ENCODE measurements at places on chromosomes 2 and 18.

DNA sequence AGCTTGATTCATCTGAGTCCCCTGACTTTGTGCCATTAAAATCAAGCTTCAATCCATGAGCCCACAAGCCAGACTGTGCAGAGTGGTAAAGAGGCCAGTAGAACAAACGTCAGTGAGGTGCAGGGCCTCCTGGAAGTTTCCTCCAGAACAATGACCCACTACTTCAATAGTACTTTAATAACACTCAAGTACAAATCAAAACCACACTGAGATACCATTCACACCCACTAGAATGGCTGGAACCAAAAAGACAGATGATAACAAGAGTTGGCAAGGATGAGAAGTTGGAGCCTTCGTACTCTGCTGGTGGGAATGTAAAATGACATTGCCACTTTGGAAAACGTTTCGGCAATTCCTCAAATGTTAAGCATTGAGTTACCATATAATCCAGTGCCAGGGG, 181.1 kb downstream of the TMEM163 start:
- DNase-seq: no peak

DNA sequence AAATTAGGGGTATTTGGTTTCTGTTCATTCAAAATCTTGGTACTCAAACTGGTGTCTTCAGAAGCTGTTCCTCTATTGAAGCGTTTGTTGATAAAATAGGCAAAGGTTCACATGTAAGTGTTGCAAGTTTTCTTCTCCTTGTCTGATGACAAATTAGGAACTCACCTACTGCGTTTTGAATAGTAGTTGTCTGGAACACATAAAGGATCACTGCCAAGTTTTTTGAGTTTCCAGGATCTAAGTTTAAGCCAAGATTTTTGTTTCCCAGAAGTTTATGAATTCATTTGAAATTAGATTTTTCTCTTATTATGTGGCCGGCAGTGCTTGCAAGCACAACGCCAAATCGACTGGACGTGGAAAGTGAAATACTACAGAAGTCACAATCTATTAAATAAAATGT, 85.4 kb downstream of the ARHGEF33 start:
- no peak for DNase-seq

DNA sequence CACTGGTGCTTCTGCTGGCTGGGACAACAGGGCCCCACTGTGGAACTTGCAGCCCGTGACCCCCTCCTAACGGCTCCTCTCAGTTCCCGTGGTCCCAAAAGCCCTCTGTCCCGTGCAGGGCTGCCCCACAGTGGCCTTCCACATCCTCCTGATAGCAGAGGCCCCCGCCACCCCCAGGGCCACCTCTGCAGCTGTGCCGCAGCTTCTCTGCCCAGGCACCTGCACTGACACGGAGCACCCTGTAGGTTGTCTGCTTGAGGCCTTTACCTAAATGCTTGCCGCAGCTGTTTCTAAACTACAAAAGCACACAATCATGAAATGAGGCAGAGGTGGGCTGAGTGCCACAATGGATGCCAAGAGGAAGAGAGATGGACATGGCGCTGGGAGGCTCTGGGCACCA, 13.5 kb upstream of the GRHL1 start:
- no peak for DNase-seq

GRCh38 chr18:48893608-48894600, 56.9 kb downstream of the SMAD7 start:
- no peak for DNase-seq

DNA sequence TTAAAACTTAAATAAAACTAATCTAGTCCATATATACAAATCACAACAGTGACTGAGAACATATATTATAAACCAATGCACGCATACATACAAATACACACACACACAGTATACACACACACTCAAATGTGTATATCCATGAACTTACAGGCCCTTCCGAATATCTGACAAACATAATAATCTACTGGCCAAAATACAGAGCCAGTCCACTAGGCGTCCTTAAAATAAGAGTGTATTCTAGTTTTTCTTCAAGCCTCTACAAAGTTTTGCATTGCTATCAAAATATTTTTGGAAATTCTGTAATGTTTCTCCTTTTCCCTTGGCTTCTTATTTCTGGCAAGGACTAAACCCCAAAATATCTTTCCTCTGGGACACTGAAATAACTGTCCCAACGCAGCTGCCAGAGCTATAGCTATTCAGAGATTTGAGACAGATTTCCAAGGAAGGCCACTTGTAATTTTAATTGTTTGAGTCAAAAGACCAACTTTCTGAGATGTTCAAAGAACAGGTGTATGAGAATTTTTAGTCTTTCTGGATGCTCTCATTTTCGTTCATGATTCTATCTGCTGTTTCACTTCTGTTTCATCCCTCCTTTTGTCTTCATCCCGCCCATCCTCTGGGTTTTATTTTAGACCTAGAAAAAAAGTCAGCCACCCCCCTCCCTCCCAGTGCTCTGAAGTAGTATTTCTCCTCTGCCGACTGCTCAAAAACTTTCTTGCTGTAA, 24.1 kb upstream of the SP3 start:
- DNase-seq: no peak

DNA sequence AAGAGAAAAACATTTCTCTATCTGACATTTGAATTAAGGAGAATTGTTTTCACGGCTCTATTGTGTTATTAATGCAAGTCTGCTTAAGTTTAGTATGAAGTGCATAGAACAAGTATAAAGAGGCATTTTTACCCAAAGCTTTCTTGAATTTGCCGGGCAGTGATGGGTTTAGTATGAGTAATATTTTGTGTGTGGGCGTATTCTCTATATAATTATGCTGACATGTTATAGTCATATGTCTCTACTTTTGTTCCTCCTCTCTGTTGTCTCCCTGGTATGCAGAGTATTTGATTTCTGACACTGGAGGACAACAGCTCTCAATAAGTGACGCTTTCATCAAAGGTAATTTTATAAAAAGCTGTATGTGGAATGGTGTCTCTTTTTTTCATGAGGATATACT, 45.9 kb downstream of the PIKFYVE start:
- DNase-seq: no peak

- DNase-seq: no peak
Observed at GRCh38 chr2:44930274-44931197, 11.0 kb upstream of the SIX3 start.

- DNase-seq: no peak
Observed at GRCh38 chr2:190996338-190996946, 17.5 kb downstream of the STAT1 start.

GRCh38 chr2:49971453-49971852, 817.1 kb upstream of the FSHR start:
- no peak for DNase-seq

- no peak for DNase-seq
Observed at GRCh38 chr18:10124071-10124470, 210.3 kb downstream of the VAPA start.

GRCh38 chr2:222319586-222320435, 21.0 kb upstream of the PAX3 start:
- no peak for DNase-seq

- DNase-seq: no peak
Observed at GRCh38 chr2:238939074-238939473, 91.2 kb downstream of the TWIST2 start.

GRCh38 chr2:47907039-47907781, 912 bp upstream of the FBXO11 start:
- DNase-seq: no peak

DNA sequence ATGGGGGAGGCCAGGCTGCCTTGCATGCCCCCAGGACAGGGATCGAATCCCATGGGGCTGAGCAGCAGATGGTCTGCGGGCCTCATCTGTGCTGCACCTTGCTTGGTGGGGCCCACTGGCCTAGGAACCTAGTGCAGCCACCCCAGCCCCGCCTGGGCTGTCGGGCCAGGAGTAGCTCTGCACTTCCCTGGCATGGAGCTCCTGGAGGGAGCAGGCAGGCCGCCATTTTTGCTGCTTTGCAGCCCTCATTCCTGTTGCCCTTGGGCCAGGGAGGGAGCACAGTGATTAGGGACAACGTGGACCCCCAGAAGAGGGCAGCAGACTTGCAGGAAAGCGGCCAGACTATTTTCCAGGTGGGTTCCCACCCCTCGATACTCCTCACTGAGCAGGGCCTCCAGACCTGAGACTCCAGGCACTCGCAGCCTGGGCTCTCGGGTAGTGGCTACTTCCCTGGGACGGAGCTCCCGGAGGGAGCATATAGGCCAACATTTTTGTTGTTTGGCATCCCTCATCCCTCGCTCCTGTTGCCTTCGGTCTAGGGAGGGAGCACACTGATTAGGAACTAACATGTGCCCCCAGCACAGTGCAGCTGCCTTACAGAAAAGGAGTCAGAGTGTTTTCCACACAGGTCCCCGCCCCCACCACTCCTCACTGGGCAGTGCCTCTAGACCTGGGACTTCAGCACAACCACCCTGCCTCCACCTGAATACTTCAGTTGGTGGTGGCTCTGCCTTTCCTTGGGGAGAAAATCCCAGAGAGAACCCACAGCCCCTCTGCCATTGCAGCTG, 99.5 kb downstream of the MAIP1 start:
- no peak for DNase-seq

GRCh38 chr2:159010340-159010739, 41.9 kb downstream of the TANC1 start:
- no peak for DNase-seq

- DNase-seq: no peak
Observed at GRCh38 chr2:69222953-69223658, 163.9 kb downstream of the GFPT1 start.

DNA sequence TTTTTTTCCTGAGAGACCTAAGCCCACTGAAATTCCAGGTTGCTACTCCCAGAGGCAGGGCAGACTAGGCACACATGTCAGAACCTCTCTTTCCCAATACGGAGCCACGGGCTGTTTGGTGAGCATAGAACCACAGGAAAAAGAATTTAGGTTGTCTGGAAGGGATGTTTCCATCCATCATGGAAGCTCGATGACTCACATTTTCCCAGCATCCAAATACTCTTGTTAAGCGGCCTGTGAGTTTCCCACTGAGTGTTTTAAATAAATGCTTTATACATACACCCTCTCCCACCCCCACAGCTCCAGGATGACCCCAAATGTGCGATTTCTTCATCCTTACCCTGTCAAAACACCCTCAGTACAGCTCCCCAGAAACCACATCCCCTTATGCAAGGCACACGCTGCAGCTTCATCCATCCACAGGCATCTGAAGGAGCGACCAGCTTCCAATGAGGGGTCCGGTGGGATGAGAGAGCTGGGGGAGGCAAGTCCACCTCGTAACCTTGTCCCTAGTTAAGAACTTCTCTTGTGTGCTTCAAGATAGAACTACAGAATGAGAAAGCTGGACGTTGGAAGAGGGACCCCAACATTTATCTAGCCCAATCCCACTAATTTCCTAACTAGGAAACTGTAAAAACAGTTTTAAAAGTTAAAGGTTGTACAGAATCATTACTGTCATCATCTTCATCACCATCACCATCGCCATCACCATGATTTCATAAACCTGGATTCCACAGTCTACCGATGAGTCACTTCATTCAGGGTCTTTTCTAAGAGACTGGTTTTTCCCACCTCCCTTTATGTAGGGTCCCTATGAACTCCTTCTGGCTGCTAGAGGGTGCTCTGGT, 63.5 kb upstream of the FZD7 start:
- DNase-seq: no peak

DNA sequence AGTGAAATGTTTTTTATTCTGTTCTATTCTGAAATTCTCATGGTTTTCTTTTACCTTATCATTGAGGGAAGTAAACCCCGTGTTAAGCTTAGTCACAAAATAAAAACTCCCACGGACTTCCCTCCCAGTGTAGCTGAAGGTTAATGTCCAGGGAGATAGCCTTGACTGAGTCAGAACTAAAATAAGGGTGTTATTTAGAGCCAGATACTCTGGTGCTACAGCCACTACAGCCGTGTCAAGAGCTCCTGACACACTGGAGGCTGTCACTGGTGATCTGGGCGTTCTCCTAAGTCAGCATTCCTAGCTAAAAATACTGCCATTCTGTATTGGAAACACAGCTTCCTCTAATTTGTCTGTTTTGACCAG, 82.0 kb upstream of the RANBP2 start:
- no peak for DNase-seq

- DNase-seq: no peak
Observed at GRCh38 chr2:15378148-15378908, 182.8 kb downstream of the NBAS start.

DNA sequence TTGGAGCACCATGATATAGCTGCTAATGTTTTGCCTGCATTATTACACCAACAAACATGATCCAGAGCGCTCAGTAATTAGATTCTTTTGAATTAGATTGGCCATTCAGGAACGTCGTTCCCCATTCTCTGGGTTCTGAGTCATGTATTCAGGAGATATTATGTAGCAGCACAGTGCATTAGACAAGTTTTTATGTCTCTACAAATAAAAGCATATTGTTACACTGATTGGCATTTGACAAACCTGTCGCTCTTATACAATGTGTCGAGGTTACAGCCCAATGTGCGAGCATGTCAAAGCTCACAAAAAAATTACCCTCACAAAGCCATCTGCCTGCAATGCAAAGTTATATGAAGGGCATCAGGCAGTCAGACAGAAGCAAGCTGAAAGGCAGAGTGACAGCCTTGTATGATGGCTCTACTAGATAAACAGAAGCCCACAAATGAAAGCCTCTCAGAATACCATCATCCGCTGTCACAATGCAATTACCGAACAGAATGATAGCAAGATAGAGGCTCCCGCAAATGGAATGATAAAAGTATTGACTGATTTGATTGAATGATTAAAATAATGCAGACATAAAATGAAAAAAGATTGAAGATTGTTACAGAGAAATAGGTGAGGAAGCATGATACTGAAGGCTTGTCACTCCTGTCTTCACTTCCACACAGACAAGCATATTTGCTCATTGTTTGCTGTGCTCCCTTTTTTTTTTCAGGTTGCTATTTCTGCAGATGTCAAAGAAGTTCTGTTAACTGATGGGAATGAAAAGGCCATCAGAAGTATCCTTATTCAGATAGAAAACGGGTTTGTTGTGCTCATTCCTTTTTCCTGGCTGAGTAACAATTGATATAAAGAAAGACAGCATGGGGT, 234.6 kb upstream of the SIX3 start:
- DNase-seq: no peak

GRCh38 chr2:30155202-30155601, 8.4 kb downstream of the YPEL5 start:
- no peak for DNase-seq

DNA sequence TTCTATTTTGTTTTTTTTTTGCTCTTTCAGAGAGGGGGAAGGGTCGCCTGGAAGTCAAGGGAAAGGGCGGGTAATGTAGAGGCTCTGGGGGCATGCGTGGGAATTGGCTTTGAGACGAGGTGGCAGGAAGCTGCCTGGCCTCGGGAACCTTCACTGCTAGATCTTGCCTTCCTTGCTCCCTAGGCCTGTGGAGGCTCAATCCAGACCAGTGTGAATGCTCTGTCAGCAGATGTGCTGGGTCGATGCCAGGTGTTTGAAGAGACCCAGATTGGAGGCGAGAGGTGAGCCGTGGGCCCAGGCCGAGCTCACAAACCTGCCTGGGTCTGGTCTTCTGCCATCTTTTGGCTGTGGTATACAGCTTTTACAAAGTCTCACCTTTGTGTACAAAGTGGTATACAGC, 15.5 kb downstream of the CCT7 start:
- DNase-seq: no peak

GRCh38 chr2:24400207-24400907, 40.0 kb upstream of the ITSN2 start:
- no peak for DNase-seq

- no peak for DNase-seq
Observed at GRCh38 chr2:112949456-112949855, 28.4 kb upstream of the IL36G start.

- DNase-seq: no peak
Observed at GRCh38 chr18:59067873-59068272, 71.8 kb upstream of the SEC11C start.
